Activated naive CD4-positive, alpha-beta T cell treated with anti-CD3 and anti-CD28 coated beads, Interleukin-2, amount 10 ng/mL, durations not matched to agents 7 days and 5 days (primary cell): ENCODE measurements at places on chromosomes 1 and 21.

DNA sequence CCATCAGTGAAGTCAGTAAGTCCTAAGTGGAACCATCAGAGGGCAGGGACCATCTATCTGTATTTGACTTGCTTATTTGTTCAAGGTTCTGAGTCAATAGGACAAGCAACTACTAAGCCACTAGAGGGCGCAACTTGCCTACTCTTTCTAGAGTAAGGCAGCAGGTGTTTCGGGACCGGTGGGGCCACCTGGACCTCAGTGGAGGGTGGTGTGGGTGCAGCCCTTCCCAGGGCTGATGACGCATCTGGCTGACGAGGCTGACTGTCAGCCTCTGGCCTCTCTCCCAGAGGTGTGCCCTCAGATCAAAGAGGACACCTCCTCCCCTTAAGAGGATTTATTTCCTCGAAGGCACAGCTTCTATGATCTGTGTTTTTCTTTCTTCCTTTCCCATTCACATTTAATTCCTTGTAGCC lies 6.6 kb downstream of the CBR3 start:
- no peak overlapping the region for H3K4me3 ChIP-seq
- peak; percentile 94 for DNase-seq
- H3K4me1 ChIP-seq: peaks cover 63% of the 10 kb centered on the region
- H3K27me3 ChIP-seq: peaks cover 3% of the 10 kb centered on the region

- H3K4me3 ChIP-seq: peak overlapping the region; percentile 67
- no peaks in the 10 kb centered on the region for H3K27me3 ChIP-seq
- peaks cover 49% of the 10 kb centered on the region for H3K36me3 ChIP-seq
Measured at GRCh38 chr1:44808938-44809917, 905 bp downstream of the BTBD19 start.

GRCh38 chr1:6130036-6130435 lies 50.1 kb downstream of the CHD5 start:
- H3K4me1 ChIP-seq: peaks cover 6% of the 10 kb centered on the region
- H3K4me3 ChIP-seq: no peak overlapping the region
- peaks cover 25% of the 10 kb centered on the region for H3K27me3 ChIP-seq
- H3K27ac ChIP-seq: no peak overlapping the region
- DNase-seq: no peak
- no peaks in the 10 kb centered on the region for H3K36me3 ChIP-seq

- no peak overlapping the region for H3K4me3 ChIP-seq
- no peak for DNase-seq
- no peak overlapping the region for H3K27ac ChIP-seq
- H3K36me3 ChIP-seq: no peaks in the 10 kb centered on the region
- H3K4me1 ChIP-seq: no peaks in the 10 kb centered on the region
- peaks cover 6% of the 10 kb centered on the region for H3K27me3 ChIP-seq
Measured at GRCh38 chr1:66197120-66197519, 336.8 kb upstream of the SGIP1 start.

DNA sequence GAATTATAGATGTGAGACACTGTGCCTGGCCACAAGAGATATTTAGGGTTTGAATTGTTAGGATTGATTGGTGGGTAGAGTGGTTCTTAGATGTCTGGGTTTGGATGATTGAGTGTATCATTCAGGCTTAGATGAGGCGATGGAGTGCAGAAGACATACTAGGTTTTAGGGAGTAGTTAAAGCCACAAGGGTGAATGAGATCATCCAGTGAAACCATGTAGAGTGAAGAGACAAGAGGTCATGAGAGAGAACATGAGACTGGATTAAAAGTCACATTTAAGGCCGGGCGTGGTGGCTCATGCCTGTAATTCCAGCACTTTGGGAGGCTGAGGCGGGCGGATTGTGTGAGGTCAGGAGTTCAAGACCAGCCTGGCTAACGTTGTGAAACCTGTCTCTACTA lies 37.2 kb downstream of the ZFYVE9 start:
- no peak for DNase-seq
- no peak overlapping the region for H3K4me3 ChIP-seq
- no peak overlapping the region for H3K27ac ChIP-seq
- H3K36me3 ChIP-seq: no peaks in the 10 kb centered on the region

- H3K27me3 ChIP-seq: peaks cover 19% of the 10 kb centered on the region
- peak; percentile 3 for DNase-seq
- H3K4me3 ChIP-seq: no peak overlapping the region
Measured at GRCh38 chr1:53621144-53621543, 117.8 kb downstream of the GLIS1 start.

- H3K4me3 ChIP-seq: no peak overlapping the region
- H3K27me3 ChIP-seq: no peaks in the 10 kb centered on the region
- no peaks in the 10 kb centered on the region for H3K4me1 ChIP-seq
- no peaks in the 10 kb centered on the region for H3K36me3 ChIP-seq
- H3K27ac ChIP-seq: no peak overlapping the region
- no peak for DNase-seq
Measured at GRCh38 chr21:28345934-28346333, 646.7 kb downstream of the LTN1 start.
